Uterus (tissue), 4 donors: ENCODE measurements at places on chromosomes 2 and 18. TPM values are rescaled to one million over a fixed set of nuclear protein-coding genes. Genes with fewer than 3 reads are reported as not detected.

Gene SPEG
- total RNA-seq: 318 TPM

Gene KDM3A
- total RNA-seq: 49.3 TPM

Gene KLHL14
- total RNA-seq: 2.8 TPM

Gene MC2R
- total RNA-seq: not detected

Gene ALK
- 4.1 TPM for total RNA-seq

DNA sequence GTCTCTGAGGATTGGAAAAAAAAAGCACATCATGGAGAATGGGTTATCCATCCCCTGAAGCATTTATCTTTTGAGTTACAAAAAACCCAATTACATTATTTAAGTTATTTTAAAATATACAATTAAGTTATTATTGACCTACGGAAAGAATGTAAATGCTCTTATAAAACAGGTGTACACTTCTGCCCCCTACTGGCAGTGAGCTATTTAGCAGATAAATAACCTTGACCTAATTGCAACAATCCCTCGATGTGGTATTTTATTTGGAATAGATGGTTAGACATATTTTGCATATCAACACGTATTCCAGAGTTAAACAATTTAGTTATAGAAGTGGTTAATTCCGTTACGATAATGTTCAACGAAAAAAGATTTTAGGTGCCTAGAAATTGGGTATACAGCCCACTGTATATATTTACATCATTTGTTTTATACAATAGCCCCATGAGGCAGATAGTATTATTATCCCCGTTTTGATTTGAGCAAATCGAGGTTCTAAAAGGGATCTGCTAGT, 9.1 kb upstream of the DAW1 start:
- no peak overlapping the region for H3K27ac ChIP-seq
- no peaks in the 10 kb centered on the region for H3K27me3 ChIP-seq
- H3K4me1 ChIP-seq: no peaks in the 10 kb centered on the region

DNA sequence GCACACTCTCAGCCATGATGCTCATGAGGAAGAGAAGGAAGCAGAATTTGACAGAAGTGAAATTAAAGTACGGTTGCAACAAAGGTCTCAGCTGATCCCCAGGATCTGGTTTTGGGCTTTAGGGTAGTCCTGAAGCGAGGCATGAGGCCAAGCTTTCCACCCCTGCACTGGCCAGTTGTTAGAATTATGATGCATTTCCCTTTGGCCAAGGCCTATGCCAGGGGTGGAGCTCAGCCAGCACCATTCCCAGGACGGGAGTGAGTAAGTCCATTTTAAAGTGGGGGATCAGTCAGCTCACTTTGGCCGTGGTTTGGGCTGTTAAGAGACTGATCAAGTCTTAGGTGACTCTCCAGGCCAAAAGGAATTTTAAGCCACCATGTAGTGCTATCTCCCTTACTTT, 314.5 kb upstream of the MMADHC start:
- no peaks in the 10 kb centered on the region for H3K36me3 ChIP-seq
- no peak overlapping the region for H3K27ac ChIP-seq
- DNase-seq: no peak

DNA sequence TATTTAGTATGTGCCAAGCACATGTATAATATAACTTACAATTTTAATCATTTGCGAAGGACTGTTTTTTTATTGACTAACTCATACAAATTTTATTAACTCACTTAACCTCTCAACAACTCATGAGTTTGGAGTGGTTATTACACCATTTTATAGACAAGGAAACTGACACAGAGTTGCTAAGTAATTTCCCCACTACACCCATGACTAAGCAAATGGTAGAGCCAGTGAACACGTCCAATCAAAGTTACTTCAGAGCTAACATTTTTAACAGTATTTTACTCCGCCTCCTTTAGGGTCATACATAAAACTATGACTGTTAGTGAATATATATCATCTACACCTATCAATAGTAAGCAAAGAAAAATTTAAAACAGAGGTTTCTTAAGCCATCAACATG, 556.7 kb upstream of the FSIP2 start:
- H3K4me3 ChIP-seq: no peak overlapping the region
- no peak overlapping the region for H3K27ac ChIP-seq
- no peaks in the 10 kb centered on the region for H3K36me3 ChIP-seq
- H3K4me1 ChIP-seq: no peaks in the 10 kb centered on the region
- DNase-seq: no peak

GRCh38 chr2:150572961-150573395, 85.5 kb upstream of the RND3 start:
- H3K27me3 ChIP-seq: no peaks in the 10 kb centered on the region
- H3K4me1 ChIP-seq: no peaks in the 10 kb centered on the region
- DNase-seq: no peak
- no peak overlapping the region for H3K27ac ChIP-seq
- no peak overlapping the region for H3K4me3 ChIP-seq

DNA sequence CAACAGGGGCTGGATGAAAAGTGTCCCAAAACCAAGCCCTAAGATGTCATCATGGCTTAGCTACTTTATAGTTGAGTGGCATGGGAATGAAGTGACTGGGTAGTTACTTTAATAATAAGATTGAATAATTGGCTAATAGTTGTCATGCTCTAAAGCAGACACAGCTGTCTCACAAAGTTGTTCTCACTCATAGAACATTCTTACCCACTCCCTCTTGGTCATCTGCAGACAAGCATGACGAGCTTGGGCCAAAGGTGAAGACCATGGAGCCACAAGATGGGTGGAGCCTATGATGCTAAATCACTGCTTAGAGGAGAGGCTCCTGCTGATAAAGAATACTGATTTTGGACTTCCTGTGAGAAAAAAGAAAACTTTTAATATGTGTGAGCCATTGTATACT, 62.4 kb upstream of the MMADHC start:
- H3K27ac ChIP-seq: no peak overlapping the region
- H3K4me3 ChIP-seq: no peak overlapping the region
- no peak for DNase-seq

GRCh38 chr2:239251971-239252370, 148.8 kb downstream of the HDAC4 start:
- no peak for DNase-seq
- H3K27me3 ChIP-seq: no peaks in the 10 kb centered on the region
- H3K4me1 ChIP-seq: no peaks in the 10 kb centered on the region
- no peaks in the 10 kb centered on the region for H3K36me3 ChIP-seq

GRCh38 chr2:29966266-29966665, 44.9 kb upstream of the ALK start:
- no peak for DNase-seq
- no peaks in the 10 kb centered on the region for H3K27me3 ChIP-seq
- no peaks in the 10 kb centered on the region for H3K4me1 ChIP-seq
- H3K4me3 ChIP-seq: no peak overlapping the region
- no peaks in the 10 kb centered on the region for H3K36me3 ChIP-seq

DNA sequence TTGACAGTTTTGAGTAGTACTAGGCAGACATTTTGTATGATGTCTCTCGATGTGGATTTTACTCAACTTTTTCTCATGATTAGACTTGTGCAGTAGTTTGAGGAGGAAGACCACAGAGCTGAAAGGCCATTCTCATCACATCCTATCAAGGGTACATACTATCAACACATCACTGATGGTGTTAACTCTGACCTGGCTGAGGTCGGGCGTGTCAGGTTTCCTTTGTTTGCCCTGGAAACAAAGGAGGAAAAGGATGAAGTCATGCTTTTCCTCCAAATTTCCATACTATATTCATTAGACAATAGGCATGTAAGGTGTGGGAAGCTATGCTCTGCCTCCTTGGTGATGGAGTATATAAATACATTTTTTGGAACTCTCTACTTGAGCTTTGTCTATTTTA, 211.1 kb downstream of the DSEL start:
- H3K4me3 ChIP-seq: no peak overlapping the region
- DNase-seq: no peak
- H3K36me3 ChIP-seq: no peaks in the 10 kb centered on the region
- H3K27ac ChIP-seq: no peak overlapping the region
- H3K4me1 ChIP-seq: no peaks in the 10 kb centered on the region

DNA sequence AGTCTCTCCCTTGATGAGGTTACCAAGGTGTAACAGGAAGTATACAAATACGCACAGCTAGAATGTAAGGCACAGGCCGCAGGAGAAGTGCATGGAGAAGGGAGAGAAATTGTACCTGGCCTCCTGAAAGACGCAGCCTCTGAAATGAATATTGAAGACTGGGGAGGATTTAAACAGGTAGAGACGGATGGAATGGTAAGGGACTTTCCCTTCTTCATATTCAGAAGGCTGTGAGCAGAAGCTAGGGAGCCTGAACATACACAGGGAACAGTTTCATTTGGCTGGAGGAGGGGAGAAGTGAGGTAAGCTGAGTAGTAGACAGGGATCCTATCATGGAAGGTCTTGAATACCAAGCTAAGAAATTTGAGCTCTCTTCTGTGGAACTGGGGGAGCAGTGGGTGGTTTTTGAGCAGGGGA, 112.7 kb downstream of the ANKRD44 start:
- H3K4me3 ChIP-seq: no peak overlapping the region
- no peaks in the 10 kb centered on the region for H3K27me3 ChIP-seq
- no peaks in the 10 kb centered on the region for H3K36me3 ChIP-seq
- peaks cover 7% of the 10 kb centered on the region for H3K4me1 ChIP-seq
- DNase-seq: no peak
- no peak overlapping the region for H3K27ac ChIP-seq

- H3K4me3 ChIP-seq: no peak overlapping the region
- no peaks in the 10 kb centered on the region for H3K27me3 ChIP-seq
- no peak overlapping the region for H3K27ac ChIP-seq
- no peaks in the 10 kb centered on the region for H3K36me3 ChIP-seq
- no peaks in the 10 kb centered on the region for H3K4me1 ChIP-seq
- DNase-seq: no peak
Measured at GRCh38 chr18:61402726-61403125, 69.5 kb downstream of the CDH20 start.

DNA sequence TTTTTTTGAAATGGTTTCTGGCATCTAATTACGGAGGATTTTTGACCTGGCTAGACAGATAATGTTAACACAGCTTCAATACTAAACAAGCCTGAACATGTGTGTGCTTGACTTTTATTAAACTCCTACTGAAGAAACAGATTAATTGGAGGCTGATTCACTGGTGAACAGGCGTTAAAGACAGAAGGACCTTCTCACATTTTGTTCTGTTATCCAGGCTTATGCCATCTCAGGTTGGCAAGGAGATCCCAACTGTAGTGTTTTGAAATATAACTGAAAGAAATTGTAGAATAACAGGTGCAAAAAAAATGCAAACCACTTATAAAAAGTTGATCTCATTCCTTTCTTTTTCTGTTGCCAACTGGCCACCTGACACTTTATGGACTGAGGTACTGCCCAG, 269.6 kb downstream of the ARHGAP15 start:
- no peak for DNase-seq
- no peaks in the 10 kb centered on the region for H3K27me3 ChIP-seq
- H3K4me3 ChIP-seq: no peak overlapping the region

DNA sequence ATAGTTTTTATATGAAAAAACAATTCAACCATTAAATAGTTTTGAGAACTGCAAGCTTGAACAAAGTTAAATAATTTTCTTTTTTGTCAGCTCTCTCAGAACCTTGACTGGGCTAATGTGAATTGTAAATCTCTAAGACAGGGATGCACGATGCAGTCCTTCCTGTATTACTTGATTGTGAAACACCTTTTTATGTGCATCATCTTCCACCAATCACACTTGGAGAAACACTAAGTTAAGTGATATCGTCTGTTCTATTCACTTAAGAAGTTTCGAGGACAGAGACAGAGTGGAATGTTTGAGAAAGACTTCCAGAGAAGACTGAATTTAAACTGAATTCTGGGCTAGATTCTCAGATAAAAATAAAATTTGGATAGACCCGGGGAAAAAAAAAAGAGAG, 238.2 kb downstream of the MREG start:
- H3K4me3 ChIP-seq: no peak overlapping the region
- H3K27ac ChIP-seq: no peak overlapping the region
- H3K36me3 ChIP-seq: no peaks in the 10 kb centered on the region
- no peaks in the 10 kb centered on the region for H3K4me1 ChIP-seq

DNA sequence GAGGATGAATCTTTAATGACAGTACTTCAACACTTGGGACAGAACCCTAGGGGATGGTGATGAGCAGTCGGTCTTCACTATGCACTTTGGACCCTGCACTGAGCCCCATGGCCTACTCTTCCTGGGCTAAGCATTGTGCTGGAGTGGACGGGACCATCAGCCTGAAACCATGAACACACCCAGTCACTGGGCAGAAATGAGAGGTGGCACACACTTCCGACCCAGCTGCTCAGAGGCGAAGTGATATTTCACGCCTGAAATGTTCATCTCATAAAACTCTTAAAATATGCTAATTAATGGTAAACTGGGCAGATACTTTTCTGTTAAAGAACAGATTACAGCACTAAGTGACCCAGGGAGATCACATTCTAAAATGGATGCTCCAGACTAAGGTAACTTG, 150.3 kb upstream of the NDUFV2 start:
- no peaks in the 10 kb centered on the region for H3K36me3 ChIP-seq
- H3K27me3 ChIP-seq: no peaks in the 10 kb centered on the region
- H3K4me3 ChIP-seq: no peak overlapping the region
- H3K4me1 ChIP-seq: no peaks in the 10 kb centered on the region
- no peak overlapping the region for H3K27ac ChIP-seq

GRCh38 chr2:238130111-238130695, 8.3 kb upstream of the KLHL30 start:
- no peak overlapping the region for H3K27ac ChIP-seq
- DNase-seq: no peak
- H3K36me3 ChIP-seq: no peaks in the 10 kb centered on the region

DNA sequence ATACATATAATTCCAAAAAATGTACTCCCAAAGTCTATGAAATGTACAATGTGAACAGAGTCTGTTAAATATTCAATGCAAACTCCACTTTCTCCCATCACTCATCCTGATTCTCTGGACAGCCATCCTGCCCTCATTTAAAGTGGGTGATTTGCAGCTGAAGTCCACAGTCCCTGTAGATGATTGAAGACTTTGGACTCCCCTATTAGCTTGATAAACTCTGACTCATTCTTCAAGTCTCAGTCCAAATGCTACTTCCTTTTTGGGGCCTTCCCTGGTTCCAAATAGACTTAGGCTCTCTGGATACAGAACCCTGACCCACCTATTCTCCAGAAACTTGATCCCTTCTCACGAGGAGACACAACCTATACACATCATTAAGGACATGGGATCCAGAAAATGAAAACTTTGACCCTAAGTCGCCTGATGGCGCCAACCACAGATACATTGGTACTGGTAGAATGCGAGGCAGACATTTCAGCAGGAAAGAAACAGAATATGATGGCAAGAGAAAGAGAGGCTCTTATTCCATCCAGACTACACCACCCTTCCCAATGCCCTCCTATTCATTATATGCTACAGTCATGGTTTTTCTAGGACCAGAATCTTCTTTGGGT, 122.7 kb downstream of the VIT start:
- no peaks in the 10 kb centered on the region for H3K36me3 ChIP-seq
- no peak for DNase-seq

- no peaks in the 10 kb centered on the region for H3K27me3 ChIP-seq
- H3K4me3 ChIP-seq: peak within 1 kb of the TSS; percentile 47
- no peaks in the 10 kb centered on the region for H3K36me3 ChIP-seq
- peak within 1 kb of the TSS; percentile 27 for H3K27ac ChIP-seq
- no peaks in the 10 kb centered on the region for H3K4me1 ChIP-seq
- DNase-seq: peak; percentile 68
Measured at GRCh38 chr2:230864605-230865306, at the start of gene ITM2C. TSS of gene ITM2C (plus strand) at chr2:230864942. CDS start at chr2:230865026, 84 bp downstream.
